ENCODE measurements at places on chromosomes 2 and 18.

GRCh38 chr18:29171892-29172755 lies 995.2 kb upstream of the CDH2 start:
- DNase-seq: no peak

DNA sequence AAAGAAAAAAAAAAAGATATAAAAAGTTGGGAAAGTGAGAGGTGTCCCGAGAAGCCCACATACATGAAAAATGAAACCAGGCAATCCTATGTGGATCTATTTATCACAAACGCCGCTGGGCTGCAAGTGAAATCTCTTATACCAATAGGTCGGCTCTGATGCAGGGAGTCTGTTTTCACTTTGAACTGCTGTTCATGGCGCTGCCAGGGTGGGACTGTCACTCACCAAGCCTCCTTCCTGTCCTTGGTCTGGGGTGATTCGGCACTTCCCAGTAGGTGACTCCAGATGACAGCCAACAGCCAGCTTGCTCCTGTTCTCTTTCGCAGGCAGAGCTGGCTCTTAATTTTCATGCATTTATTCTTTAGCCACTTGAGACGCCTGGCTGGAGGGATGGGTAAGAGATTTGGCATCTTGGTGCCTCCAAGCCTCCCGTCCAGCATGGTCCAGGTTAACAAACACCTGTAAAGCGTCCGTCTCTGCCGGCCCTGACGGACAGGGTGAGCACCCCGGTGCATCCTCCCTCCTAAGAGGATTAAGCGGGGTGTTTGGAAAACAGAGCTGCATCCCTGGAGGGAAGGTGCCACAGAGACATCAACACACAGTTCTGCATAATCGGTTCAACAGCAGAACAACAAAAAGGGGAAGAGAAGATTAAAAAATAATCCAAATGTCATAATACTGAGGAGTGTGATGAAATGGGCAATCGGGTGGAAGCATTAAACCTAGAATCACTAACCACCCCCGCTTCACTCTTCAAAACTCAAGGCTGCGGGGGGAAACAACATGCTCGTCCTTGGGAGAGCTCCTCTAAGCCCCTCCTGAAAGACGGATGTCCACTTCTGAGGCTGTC lies 58.7 kb downstream of the STEAP3 start:
- no peak for DNase-seq

DNA sequence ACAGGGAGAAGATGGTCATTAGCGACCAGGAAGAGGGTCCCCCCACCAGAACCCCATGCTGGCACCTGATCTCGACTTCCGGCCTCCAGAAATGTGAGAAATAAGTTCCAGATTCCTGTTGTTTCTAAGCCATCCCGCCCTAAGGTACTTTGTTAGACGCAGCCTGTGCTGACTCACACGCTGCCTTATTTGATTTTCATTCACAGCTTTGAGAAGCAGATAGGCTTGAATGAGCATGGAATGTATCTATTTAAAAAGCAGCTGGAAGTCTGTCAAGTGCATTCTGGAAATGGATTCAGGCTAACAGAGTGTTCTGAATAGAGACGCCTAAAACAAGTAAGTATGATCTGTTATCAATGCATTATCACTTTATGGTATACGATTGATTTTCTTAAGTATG lies 8.3 kb upstream of the IL1R2 start:
- DNase-seq: no peak

DNA sequence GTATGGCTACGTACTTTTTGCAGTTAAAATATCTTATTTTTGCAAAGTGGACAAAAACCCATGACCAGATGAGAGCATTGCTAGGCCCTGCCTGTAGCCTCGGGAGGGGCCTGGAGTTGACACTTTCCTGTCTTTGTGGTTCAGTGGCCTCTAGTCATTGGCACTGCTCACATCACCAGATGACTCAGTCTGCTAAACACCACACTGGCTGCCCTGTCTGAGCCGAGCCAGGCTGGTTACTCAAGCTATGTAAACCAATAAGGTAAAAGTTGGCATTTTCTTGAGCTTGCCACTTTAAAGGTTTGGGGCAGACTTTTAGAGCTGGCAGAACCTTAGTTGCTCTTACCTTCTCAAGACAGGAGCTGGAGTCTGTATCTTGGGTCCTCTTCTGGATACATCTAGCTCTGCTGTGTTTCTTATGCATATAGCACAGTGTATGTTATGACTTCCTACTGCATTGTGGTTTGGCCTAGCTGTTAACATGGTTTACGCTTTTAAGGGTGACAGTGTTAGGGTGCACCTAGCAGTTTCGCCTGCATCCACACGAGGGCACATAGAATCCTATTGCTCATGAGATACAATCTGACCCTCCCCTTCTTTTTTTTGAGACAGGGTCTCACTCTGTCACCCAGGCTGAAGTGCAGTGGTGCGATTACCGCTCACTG lies 76.4 kb downstream of the AP1S3 start:
- DNase-seq: peak; percentile 70

DNA sequence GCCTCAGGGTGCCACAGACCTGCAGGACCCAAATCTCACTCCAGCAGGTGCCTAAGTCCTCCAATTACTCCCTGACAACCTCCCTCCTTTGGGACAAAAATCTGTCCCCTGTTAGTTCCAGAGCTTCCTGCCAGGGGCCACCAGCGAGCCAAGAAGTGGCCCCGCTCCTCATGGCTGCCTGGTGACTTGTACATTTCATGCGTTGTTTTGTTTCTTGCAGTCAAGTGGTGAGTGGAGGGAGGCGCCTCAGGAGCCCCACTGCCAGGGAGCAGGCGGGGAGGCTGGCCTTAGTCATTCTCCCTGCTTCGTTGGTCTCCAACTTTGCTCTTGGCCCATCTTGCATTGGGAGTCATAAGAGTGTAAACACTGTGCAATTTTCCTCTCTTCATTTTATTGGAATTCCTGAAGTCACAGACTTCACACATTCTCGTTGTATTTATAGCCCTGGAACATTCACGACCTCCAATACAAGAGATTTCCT lies 81.3 kb downstream of the KCNF1 start:
- DNase-seq: no peak

GRCh38 chr2:185860321-185860720 lies 121.7 kb downstream of the FSIP2 start:
- DNase-seq: no peak

DNA sequence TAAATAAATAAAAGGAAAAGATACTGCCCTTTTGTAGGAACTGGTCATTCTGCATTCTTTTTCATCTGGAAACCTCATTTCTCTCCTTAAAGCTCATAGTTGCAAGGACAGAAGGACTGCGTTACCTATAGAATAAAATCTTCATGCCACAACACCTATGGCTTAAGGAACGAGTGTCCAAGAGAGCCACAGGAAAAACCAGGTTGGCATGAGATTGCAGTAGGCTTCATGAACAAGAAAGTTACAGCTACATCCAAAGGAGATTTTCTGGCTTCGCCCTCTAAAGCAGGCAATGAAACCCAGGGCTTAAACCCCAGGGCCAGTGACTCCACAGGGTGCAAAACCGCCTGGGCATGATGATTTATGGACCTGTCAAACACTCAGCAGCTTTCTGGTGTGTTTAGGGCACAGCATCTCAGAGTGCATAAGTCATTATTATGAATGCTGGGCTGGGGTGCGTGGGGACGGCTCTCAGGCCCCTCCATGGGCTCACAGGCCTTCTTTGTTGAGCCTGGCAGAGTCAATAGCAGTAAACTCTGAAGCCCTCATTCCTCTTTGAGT lies 30.7 kb upstream of the PIEZO2 start:
- DNase-seq: no peak

DNA sequence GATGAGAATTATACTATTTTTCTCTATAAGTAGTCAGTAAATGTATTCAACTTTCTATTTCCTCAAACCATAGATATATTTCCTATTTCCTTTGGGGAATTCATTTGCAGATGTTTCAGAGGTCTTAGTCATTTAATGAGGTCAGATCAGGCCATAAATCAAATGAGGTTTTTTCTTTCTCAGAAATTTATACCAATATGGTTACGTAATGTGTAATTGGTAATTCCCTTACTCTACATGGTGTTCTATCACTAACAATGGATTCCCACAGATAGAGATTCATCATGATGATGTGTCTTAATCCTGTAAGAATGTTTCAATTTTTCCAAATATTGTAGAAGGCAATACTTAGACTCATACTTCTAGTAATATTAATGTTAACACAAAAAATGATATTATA lies 108.0 kb downstream of the DPP4 start:
- DNase-seq: no peak

- DNase-seq: no peak
These were observed 288.2 kb upstream of the SPHKAP start for GRCh38 chr2:228469721-228470120.

DNA sequence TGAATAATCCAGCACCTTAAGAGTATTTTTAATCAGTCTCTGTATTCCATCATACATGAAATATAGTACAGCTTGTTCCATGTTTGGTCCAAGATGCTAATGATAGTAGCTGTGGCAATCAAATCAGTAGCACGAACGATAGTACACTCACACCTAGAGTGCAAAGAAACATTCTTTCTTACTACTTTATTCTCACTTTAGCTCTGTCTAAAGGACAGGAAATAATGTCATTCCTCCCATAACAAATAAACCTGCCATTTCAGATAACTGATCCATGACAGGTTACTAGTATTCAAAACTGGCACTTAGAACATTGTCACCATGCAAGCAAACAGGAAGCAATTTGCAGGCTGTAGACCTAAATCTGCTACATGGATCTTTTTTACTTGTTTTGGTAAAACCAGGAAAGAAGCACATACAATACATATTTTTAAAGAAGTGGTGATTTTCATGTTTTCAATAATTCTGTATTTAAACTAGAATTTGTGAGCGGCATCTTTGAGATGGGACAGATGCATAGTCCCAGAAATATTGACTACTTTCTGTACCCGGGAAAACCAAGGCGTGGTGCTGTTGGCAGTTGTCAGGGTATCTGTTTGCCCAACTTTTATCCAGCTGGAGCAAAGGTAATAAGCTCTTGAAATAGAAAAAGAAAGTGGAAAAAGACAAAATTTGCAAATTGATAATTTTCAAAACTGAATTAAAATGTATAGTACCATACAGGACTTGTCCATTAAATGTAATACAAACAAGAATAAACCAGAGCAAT lies 49.5 kb downstream of the IKZF2 start:
- peak; percentile 21 for DNase-seq

DNA sequence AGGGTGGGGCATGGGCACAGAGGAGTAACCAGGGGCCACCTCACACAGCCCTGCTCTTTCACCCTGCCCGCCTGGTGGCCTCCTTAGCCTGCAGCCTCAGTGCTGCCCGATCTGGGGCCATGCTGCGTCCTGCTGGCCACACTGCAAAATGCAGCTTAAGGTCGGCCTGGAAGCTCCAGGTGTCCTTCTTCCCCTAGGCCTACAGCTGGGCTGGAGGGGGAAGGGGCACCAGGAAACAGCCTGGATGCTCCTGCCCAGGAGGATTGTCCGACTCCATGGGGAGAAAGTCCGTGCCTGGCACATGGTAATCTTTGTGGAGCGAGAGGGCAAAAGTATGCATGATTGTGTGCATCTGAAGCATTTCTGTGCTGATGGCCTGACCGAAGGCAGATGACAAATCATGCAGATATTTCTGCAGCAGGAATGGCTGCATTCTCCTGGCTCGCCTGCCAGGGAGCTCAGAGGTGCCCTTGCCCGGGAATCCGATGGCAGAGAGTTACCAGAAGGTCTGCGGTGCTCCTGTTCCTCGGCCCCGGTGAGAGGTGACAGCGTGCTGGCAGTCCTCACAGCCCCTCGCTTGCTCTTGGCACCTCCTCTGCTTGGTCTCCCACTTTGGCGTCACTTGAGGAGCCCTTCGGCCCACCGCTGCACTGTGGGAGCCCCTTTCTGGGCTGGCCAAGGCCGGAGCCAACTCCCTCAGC lies 12.8 kb upstream of the ALPP start:
- DNase-seq: peak; percentile 10

DNA sequence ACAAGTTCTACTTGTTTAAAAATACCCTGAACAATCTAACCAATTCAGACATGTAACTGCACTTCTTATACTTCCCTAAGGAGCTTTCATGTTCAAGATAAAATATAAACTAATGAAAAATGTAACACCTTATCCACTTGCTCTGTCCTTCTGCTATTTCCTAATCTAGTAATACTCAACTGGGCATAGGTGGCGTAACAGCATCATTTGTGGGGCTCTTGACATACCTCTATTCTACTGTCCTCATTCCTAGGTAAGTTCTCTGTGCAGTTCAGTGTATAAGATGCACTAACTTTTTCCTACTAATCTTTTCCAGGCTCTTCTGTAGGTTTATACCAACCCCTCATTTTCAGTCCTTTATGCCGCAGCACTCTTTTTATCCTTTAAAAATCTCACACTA lies 36.7 kb downstream of the PRKD3 start:
- DNase-seq: peak; percentile 16

- DNase-seq: no peak
These were observed 7.3 kb upstream of the ASIC4 start for GRCh38 chr2:219506802-219507526.

GRCh38 chr2:18896125-18896764 lies 306.9 kb upstream of the NT5C1B start:
- no peak for DNase-seq

GRCh38 chr2:1567556-1568344 lies 154.5 kb downstream of the TPO start:
- no peak for DNase-seq

DNA sequence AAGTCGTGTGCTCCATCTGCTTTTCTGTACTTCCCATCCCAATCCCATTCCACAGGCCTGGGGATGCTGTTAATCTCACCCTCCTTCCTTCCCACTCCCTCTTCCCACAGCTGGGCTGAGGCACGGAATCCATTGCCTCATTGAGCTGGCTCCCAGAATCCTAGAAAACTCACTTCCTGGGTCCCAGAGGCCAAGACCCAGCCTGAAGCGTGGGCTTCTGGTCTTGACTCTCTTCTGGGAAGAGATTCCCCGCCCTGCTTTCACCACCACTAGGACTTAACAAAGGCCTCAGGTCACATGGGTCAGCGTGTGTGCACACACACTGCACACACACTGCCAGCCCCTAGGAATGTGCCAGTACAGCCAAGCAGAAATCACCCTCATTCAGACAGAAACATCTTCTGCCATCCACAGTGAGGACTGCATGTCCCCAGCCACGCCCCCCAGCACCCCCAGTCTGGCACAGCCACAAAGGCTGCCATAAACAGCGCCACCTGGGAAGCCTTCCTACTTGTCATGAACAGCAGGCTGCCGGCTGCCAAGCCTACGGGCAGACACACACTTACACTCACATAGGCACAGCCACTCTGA lies 165.8 kb downstream of the TNS1 start:
- no peak for DNase-seq

GRCh38 chr2:85728883-85729824 lies 24.6 kb upstream of the ATOH8 start:
- DNase-seq: peak; percentile 65

DNA sequence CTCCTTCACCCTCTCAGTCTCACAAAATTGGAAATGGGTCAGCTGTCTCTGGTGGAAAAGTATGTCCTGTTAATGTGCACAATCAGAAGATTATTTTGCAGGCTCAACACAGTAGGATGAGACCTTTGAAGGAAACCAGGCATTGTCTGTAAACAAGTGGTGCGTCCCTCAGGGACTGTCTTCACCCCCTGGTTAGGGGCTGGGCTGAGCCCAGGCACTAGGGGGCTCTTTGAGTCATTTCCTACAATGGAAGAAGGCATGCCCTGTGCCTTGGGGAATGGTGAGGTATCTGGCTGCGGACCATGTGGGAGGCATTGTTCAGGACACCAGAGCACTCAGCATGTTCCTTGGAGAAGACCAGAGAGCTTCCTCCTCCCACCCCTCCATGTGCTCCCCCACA lies 26.8 kb downstream of the PKDCC start:
- no peak for DNase-seq
